Muscle of leg (tissue), 16 donors: ENCODE measurements at places on chromosomes 1 and 21. TPM values are rescaled to one million over a fixed set of nuclear protein-coding genes. Genes with fewer than 3 reads are reported as not detected.

Gene ZNF684
- 6.0 TPM for total RNA-seq

- no peak for DNase-seq
These were observed 167.1 kb downstream of the ATP6V1G3 start for GRCh38 chr1:198373376-198373775.

Gene RASAL2
- 11.5 TPM for total RNA-seq

DNA sequence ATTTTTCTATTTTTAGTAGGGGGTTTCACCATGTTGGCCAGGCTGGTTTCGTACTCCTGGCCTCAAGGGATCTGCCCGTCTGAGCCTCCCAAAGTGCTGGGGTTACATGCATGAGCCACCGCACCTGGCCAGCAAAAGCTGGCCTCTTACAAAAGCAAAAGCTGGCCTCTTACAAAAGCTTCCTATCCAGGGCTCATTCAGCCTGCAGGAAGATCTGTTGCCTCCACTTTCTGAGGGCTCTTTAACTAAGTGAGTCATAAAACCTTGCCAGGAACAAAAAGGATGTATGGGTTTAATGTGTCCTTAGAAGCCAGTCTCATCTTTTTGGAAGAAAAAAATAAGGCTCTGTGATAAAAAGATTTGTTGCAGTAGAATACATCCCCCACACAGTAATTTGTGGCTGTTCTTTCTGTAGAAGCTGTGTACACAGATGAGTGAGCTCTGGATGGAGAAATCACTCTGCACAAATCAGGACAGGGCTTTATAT lies 15.0 kb downstream of the HTR1D start:
- no peak for DNase-seq

GRCh38 chr1:17865912-17866739 lies 111.0 kb downstream of the ACTL8 start:
- DNase-seq = no peak

GRCh38 chr1:10529091-10529490 lies 54.3 kb downstream of the PEX14 start:
- no peak for DNase-seq

DNA sequence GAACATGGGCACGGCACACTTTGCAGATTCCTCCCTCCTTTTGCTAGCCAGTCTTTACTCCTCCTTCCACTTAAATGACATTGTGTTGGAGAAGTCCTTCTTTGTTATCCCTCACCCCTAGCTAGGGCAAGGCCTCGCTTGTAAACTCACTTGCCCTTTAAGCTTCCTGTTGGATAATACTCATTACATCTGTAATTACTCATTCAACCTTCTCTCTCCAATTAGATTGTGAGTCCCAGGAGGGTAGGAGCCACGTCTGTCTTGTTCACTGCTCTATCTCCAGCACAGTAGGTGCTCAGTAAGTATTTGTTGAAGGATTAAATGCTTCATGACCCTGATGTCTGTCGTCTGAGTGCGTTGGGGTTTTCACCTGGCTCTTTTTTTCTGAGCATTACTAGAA lies 98.7 kb upstream of the USP24 start:
- no peak for DNase-seq

GRCh38 chr1:4674117-4674516 lies 19.7 kb downstream of the AJAP1 start:
- no peak for DNase-seq

DNA sequence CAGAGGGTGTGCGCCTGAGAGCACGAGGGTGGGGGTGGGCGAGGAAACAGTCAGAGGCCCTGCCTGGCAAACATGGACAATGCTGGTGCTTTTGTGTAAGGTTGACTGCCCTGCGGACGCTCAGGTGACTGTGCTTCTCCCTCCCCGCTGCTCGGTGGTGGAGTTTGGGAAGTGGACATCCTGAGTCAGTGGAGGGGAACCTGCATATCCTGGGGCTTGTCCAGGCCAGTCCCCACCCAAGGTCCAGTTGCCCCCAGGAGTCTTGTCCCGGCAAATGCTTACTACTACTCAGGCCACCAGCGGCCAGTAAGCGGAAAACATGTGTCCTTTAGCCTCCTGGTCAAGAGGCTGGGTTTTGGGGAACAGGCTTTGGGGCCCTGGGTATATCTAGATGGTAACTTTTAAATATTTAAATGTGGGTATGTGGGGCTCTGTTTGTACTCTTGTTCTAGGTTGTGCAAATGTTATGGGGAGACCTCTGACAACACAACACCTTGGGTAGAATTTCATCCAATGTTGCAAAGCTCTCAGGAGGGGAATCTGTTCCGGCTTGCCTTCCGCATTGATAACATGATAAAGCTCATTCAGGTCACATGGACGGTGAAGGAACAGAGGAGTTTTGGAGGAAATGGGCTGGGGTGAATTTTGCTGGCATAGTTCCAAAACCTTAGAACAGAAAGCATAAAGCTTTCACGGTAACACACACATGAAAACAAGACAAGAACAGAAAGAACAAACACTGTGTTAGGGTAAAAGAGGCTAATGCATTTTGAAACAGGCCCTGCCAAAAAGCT lies 364.9 kb downstream of the PRDM2 start:
- DNase-seq = no peak
